ENCODE measurements at places on chromosomes 5 and 9.
A peak's percentile ranks its signal among the peaks of the same experiment; 100 is the strongest.

DNA sequence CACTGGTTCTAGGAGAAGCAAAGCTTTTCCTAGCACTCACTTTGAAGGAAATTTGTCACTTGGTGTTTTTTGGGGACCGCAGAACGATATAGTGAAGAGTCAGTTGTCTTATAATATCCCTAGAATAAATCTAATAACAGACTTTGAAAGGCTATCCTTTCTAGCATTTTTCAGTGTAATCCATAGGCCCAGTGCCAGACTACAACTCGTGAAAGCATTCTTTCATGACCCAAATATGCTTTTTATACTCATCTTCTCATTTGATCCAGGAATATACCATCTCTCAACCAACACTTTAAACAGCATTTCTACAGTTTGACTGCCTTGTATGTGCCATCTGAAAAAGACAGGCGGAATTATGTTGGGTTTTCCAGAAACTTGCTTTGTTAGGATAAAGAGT is 104.0 kb downstream of the ERCC6L2 start:
- H3K27me3 ChIP-seq = no peaks in the 10 kb centered on the region
- no peak for DNase-seq
- no peaks in the 10 kb centered on the region for H3K4me1 ChIP-seq
- H3K4me3 ChIP-seq = no peak overlapping the region

DNA sequence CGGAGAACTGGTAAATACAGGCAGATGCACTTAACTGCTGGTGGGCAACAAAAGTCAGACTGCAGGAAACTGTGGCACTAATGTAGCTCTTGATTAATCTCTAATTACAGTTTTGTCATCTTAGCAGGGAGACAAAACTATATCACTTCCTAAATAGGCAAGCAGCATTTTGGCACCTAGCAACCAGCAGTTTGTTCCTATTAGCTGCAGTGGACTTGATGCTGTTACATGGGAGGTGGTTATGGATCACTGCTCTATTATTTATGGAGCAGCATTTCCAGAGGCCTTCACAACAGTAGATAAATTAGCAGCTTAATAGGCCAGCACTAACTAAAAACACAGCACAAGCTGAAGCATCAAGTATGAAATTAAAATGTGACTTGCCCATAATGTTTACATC is 518.3 kb upstream of the ITGA1 start:
- peak overlapping the region; percentile 46 for H3K4me3 ChIP-seq
- no peak for DNase-seq
- H3K27me3 ChIP-seq = no peaks in the 10 kb centered on the region
- no peak overlapping the region for H3K27ac ChIP-seq
- H3K36me3 ChIP-seq = no peaks in the 10 kb centered on the region

DNA sequence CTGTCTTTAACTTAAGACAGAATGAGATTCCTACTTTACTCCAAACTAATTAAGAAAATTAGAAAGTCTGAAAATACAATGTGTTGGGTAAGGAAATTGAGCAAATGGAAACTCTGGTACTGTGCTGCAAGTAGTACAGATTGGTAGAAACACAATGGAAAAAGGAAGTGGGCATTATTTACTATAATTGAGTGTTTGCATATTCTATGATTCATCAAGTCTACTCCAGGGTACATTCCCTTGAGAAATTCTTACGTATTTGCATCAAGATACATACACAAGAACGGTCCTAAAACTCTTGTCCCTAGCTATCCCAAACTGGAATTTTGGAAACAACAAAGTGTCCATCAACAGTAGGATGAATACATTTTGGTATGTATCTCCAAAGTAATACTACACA is 123.5 kb upstream of the TARS1 start:
- no peak overlapping the region for H3K4me3 ChIP-seq
- no peaks in the 10 kb centered on the region for H3K4me1 ChIP-seq
- no peaks in the 10 kb centered on the region for H3K27me3 ChIP-seq
- H3K27ac ChIP-seq = no peak overlapping the region

DNA sequence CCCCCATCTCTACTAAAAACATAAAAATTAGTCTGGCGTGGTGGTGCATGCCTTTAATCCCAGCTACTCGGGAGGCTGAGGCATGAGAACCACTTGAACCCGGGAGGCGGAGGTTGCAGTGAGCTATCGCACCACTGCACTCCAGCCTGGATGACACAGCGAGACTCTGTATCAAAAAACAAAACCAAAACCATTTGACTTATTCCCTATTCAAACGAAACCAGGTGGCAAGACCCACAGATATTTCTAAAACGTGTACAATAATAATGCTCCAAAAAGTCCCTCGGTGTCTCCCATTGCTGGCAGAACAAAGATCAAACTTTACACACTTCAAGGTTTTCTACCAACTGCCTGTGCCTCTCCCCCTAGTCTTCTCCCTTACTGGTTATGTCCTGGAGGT is 29.8 kb downstream of the HMGCR start:
- H3K4me1 ChIP-seq = peaks cover 14% of the 10 kb centered on the region
- H3K4me3 ChIP-seq = peak overlapping the region; percentile 39
- H3K27ac ChIP-seq = peak overlapping the region; percentile 92
- peak; percentile 85 for DNase-seq

- H3K27ac ChIP-seq = no peak overlapping the region
- no peaks in the 10 kb centered on the region for H3K36me3 ChIP-seq
- no peaks in the 10 kb centered on the region for H3K4me1 ChIP-seq
- H3K4me3 ChIP-seq = no peak overlapping the region
Measured at GRCh38 chr5:25544652-25545249, 900.0 kb upstream of the CDH10 start.

GRCh38 chr5:67289763-67290521 is 93.3 kb upstream of the CD180 start:
- no peaks in the 10 kb centered on the region for H3K36me3 ChIP-seq
- H3K4me1 ChIP-seq = no peaks in the 10 kb centered on the region
- no peaks in the 10 kb centered on the region for H3K27me3 ChIP-seq

- no peaks in the 10 kb centered on the region for H3K4me1 ChIP-seq
- H3K27ac ChIP-seq = no peak overlapping the region
- H3K27me3 ChIP-seq = no peaks in the 10 kb centered on the region
Measured at GRCh38 chr5:85388770-85389169, 1004.1 kb upstream of the EDIL3 start.

DNA sequence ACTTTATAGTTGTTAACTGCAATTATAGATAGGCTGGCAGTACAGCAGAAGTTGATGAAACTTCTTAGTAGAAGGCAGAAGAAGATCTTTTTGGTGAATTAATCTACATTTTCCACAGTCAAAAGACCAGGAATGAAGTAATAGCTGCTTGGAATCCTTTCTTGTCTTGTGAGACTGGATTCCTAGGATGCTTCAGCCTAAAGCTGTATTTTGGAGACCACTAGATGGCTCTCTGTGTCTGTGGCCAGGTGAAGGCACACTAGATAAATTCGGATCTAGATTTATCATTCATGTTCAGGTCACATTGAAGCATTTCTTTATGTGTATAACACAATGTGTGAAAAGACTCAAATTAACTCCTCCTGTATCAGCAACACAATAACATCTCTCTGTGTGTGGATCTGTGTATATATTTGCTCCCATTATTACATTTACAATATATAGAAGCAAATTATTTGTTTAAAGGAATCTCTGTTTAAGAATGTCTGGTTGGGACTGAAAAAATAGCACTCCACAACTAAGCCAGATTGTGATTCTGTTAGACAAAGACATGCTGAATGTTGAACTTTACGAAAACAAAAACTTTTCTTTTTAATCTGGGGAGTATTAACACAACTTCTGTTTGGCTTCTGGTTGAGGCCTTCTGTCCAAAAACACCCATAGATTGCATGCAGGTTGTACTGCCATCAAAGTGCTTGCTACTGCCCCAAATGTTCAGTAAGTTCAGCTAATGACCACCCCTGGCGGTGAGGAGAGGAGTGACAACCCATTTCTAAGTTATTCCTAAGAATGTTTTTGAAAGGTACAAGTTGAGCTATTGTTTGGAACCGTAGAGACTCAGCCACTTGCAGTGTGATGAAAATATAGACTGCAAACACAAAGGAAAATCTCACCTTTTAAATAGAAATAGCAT is 10.6 kb downstream of the GRIN3A start:
- H3K4me3 ChIP-seq = no peak overlapping the region
- H3K36me3 ChIP-seq = no peaks in the 10 kb centered on the region
- H3K27me3 ChIP-seq = no peaks in the 10 kb centered on the region
- no peak overlapping the region for H3K27ac ChIP-seq
- DNase-seq = peak; percentile 27

DNA sequence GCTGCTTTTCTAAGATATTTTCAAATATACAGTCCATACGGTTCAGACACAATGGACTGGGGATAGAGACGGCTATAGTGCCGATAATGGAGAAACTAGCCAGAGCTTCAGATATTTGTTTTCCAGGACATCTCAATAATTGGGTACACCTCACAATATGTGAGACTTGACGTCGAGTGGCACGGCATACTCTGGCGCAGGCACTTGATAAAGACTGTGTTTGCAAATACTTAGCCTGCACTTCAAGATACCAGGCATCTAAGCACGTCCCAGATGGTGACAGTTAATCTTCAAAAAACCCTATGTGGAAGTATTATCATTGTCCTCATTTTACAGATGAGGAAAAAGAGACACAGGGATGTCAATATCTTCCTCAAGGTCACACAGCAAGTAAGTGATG is 48.5 kb downstream of the SEMA5A start:
- no peak overlapping the region for H3K27ac ChIP-seq
- H3K4me3 ChIP-seq = no peak overlapping the region
- no peaks in the 10 kb centered on the region for H3K27me3 ChIP-seq
- DNase-seq = no peak

DNA sequence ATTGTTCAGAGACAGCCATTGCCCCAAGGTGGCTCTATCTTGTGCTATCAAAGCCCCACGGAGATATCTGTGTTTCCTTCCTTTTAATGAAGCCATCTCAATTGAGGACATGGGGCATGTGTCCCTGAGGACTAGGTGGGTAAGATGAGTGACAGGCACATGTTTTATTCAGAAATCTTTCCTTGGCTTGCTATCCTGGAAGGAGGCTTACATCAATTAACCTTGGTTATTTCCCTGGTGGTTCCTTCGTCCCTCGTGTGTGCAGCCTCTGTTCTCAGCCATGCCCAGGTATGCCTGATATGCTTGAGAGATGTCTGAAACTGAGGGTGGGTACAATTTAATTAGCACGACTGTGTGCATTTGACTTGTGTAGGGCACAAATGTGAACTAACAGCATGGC is 102.2 kb upstream of the TUT7 start:
- no peaks in the 10 kb centered on the region for H3K27me3 ChIP-seq
- no peaks in the 10 kb centered on the region for H3K4me1 ChIP-seq
- H3K4me3 ChIP-seq = no peak overlapping the region
- DNase-seq = no peak
- H3K36me3 ChIP-seq = no peaks in the 10 kb centered on the region

DNA sequence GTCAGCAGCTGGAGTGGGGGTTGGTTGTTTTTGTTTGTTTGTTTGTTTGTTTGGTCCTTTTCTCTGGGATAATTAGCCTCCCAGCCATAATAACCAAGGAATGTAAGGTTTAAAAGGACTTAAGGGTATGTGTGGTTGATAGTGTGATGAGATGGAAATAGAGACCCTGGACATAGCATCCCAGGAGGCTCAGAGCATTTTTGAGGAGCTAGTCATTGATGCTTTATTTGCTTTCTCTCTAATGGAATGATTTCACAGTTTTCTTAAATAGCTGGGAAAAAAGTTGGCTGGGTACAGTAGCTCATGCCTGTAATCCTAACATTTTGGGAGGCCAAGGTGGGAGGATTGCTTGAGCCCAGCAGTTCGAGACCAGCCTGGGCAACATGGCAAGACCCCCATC is 45.1 kb downstream of the TTC1 start:
- H3K4me1 ChIP-seq = no peaks in the 10 kb centered on the region
- H3K27ac ChIP-seq = no peak overlapping the region
- H3K4me3 ChIP-seq = no peak overlapping the region
- H3K27me3 ChIP-seq = no peaks in the 10 kb centered on the region
- DNase-seq = no peak

- DNase-seq = no peak
- H3K4me3 ChIP-seq = no peak overlapping the region
- no peaks in the 10 kb centered on the region for H3K27me3 ChIP-seq
- no peaks in the 10 kb centered on the region for H3K36me3 ChIP-seq
Measured at GRCh38 chr5:175470781-175471180, 7.6 kb upstream of the SFXN1 start.

GRCh38 chr9:130327781-130328348 is 62.3 kb downstream of the HMCN2 start:
- no peak for DNase-seq
- H3K4me3 ChIP-seq = no peak overlapping the region
- no peaks in the 10 kb centered on the region for H3K36me3 ChIP-seq
- peaks cover 99% of the 10 kb centered on the region for H3K27me3 ChIP-seq

DNA sequence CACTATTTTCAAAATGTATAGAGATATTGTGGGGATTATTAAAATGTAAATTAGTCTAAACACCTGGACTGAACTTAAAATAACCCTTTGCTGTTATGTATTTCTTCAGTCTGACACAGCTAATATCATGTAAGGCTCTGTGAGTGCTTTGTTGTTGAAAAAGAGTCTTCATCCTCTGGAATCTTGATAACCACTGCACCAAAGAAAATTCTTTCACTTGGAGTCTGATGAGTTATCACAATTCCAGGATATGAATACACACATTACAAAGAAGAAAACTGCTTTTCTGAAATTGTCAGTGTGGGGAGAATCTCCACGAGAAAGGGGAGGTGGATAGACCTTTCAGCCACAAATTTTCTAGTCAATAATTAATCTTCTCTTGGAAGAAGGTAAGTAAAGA is 42.3 kb upstream of the TARS1 start:
- no peaks in the 10 kb centered on the region for H3K36me3 ChIP-seq
- H3K4me3 ChIP-seq = no peak overlapping the region
- DNase-seq = no peak

GRCh38 chr9:5690278-5690677 is 61.4 kb downstream of the RIC1 start:
- H3K4me3 ChIP-seq = no peak overlapping the region
- no peaks in the 10 kb centered on the region for H3K4me1 ChIP-seq
- H3K36me3 ChIP-seq = no peaks in the 10 kb centered on the region
- H3K27me3 ChIP-seq = no peaks in the 10 kb centered on the region

DNA sequence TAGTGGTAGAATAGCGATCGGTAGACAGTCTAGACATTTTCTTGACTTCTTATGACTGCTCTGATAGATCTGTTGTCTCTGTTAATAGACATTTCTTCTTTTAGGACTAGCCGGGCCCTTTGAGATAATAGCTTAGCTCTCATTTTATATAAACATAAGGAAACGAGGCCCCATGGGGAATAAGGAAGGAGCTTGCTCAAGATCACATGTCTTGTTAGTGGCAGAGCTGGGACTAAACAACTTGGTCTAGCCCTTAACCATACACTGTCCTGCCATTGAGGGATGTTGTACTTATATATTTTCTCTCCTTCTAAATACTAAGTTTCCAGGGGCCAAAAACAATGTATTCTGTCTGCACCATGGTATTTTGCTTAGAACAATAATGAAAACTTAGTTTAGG is 140.0 kb downstream of the GCNT1 start:
- H3K27me3 ChIP-seq = no peaks in the 10 kb centered on the region
- no peak for DNase-seq
- H3K27ac ChIP-seq = no peak overlapping the region
- H3K36me3 ChIP-seq = no peaks in the 10 kb centered on the region
- no peaks in the 10 kb centered on the region for H3K4me1 ChIP-seq
- H3K4me3 ChIP-seq = no peak overlapping the region
